Activated naive CD4-positive, alpha-beta T cell treated with anti-CD3 and anti-CD28 coated beads, Interleukin-2, amount 50 U/mL, for 72 hours (primary cell): ENCODE measurements at places on chromosomes 12 and 14.

DNA sequence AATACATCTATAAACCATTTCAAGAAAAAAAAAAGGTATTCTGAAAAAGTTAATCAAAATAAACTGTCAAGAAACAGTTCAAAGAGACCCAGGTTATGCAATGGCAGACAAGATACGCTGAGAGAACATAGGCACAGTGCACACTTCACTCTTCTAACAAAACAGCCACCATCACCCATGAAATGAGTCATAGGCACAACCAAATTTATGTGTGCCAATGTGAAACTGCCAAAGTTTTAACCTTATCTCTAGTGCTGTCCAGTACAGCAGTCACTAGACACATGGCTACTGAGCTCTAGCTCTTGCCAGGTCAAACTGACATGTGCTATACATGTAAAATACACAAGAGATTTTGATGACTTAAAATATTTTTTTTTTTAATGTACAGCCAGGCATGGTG, 1.4 kb downstream of the CEP128 start:
- no peak for DNase-seq

DNA sequence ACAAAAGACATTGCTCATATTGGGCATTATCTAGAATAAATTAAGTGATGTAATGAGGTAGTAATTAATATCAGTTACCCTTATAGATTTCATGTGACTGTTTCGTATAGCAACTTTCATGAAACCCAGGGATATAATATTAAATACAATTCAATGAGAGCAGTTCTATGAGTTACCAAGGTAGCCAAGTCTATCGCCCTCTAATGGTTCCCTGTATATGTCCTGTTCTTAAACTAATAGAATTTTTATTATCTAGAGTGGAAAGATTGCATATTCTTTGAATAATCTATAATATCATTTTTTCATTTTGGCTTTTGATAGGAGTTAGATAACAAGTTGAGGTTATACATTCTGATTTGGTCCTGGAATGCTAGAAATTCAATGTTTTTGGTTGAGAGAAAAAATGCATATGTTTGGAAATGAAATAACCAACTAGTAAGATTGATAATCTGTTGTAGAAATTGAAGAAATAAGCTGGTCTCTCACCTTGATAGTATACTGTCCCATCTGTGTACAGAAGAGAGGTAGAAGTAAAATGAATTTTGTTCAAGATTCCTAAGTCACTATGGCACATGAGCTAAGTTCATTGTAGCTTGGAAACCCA, 59.7 kb downstream of the SCFD1 start:
- no peak for DNase-seq

- DNase-seq, result no peak
Measured at GRCh38 chr12:27549236-27549800, 25.3 kb downstream of the PPFIBP1 start.

DNA sequence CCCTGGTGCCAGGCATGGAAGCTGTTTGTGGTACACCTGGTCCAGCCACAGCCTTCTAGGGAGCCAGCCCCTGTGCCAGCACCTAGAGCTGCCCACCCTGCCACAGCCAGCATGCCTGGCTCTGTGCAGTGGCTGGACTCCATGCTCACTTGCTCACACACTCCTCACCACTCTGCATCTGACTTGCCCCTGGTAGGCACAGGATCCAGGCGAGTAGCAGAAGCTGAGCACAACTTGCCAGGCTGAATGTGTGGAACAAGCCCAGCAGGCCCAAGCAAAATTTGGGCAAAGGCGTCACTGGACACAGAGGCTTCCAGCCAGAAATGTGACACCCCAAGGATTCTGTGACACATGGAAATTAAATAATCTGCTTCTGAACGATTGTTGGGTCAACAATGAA, 106.7 kb downstream of the MYF5 start:
- DNase-seq, result no peak

DNA sequence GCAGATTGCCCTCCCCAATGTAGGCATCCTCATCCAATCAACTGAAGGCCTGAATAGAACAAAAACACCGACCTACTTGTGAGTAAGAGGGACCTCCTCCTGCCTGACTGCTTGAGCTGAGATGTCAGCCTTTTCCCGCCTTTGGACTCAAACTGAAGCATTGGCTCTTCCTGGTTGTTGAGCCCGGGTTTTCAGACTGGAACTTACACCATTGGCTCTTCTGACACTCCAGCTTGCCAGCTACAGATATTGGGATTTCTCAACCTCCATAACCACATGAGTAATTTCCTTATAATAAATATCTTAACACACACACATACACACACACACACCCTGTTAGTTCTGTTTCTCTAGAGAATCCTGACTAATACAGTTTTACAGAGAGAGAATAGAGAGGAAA, 173.4 kb upstream of the NTF3 start:
- DNase-seq, result no peak

GRCh38 chr12:105748806-105749600, 389.8 kb downstream of the NUAK1 start:
- no peak for DNase-seq

DNA sequence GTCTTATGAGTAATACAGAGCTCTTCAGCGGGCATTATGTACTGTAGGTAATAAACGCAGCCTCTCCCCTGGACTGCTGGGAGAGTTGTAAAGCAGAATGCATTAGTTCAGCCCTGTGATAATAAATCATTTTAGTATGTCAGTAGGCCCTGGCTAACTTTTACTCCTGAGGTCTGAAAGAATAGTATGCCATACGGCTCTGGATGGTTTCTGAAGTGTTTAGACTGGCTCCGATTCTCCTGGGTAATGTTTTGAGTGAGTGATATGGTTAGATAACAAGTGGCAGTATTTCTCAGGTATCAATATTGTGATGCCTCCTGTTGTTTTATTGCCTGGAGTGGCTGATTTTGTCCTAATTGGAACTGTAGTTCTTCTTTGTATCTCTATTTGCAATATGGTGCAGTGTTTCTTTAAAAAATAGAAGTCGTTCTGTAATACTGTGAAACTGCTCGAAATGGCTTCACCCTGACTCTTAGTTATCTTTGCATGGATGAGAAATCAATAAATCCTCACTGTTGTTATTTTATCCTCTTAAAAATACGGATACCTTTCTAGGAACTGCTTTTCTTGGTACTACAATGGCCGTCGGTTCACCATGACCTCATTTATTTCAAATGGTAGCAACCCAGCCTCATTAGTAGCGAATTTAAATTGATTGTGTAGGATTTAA, 100.2 kb downstream of the PDZRN4 start:
- no peak for DNase-seq

DNA sequence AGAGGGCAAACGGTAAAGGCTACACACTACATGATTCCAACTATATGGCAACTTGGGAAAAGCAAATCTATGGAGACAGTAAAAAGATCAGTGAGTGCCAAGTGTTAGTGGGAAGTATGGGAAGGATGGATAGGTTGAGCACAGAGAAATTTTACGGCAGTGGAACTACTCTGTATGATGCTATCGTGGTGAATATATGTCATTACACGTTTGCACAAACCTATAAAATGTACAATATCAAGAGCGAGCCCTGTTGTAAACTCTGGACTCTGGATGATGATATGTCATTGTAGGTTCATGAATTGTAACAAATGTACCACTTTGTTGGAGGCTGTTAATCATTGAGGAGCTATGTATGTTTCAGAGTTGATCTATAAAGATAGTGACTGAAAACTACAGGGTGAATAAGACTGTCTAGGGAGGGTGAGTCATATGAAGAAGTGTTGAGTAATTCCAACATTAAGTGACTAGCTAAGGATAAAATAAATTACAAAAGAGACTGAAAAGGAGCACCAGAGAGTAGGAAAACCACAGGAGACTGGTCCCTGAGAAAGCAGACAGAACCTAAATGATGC, 349.2 kb upstream of the LMO3 start:
- DNase-seq, result no peak

GRCh38 chr14:101202627-101203404, 299.3 kb upstream of the RTL1 start:
- DNase-seq, result no peak

DNA sequence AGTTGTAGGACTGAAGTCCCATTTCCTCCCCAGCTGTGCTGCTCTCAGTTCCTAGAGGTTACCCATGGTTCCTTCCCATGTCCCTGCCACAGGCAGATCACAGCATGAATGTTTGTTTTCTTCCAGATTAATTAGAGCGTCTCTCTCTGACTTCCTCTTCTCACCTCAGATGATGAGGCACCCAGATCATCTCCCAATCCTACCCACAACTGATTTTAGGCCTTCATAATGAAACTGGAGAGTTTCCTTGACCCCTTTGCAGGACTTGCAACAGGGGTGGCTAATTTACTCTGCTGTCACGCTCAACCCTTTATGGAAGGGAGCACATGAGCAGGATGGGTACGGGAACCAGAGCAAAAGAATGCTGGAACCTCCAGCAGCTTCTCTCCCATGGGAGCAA, 32.1 kb upstream of the TXNRD1 start:
- DNase-seq, result no peak

GRCh38 chr14:50924236-50924635, 20.0 kb downstream of the PYGL start:
- DNase-seq, result no peak

- no peak for DNase-seq
Measured at GRCh38 chr12:53579545-53579955, 46.6 kb downstream of the ATF7 start.

GRCh38 chr12:131459773-131460365, 251.0 kb upstream of the SFSWAP start:
- no peak for DNase-seq

- no peak for DNase-seq
Measured at GRCh38 chr12:97643924-97644323, 181.3 kb downstream of the RMST start.

GRCh38 chr12:88572781-88573549, 7.3 kb downstream of the KITLG start:
- no peak for DNase-seq

DNA sequence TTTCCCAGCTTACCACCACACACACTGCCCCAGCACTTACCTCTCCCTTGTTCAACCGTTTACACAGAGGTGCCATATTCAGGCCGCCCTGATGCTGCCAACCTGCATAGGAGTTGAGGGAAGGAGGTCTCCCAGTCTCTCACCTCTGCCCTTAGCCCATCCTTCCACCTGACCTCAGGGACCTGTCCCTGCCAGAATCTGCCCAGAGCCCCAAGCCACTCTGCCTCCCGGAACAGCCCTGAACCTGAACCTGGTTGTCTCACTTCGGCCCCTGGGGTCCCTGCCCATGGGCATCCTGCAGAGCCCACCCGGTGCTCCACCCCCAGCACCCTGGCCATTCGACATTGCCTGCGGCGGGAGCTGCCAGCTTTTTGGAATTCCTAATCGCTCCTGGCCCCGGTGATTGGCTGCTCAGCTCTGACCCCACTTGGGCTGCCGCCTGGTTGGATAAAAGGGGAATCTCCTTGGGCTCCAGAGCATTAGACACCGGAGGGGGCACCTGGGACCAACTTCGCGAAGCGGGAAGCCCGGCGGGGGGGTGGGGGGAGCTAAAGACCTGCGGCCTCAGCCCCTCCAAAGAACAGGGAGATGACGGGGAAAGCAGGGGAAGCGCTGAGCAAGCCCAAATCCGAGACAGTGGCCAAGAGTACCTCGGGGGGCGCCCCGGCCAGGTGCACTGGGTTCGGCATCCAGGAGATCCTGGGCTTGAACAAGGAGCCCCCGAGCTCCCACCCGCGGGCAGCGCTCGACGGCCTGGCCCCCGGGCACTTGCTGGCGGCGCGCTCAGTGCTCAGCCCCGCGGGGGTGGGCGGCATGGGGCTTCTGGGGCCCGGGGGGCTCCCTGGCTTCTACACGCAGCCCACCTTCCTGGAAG, at the start of gene VSX2:
TSS of gene VSX2 (plus strand) at position 476 of the 874 bp plus-strand sequence. CDS start at position 589, 113 bp downstream.
- no peak for DNase-seq

DNA sequence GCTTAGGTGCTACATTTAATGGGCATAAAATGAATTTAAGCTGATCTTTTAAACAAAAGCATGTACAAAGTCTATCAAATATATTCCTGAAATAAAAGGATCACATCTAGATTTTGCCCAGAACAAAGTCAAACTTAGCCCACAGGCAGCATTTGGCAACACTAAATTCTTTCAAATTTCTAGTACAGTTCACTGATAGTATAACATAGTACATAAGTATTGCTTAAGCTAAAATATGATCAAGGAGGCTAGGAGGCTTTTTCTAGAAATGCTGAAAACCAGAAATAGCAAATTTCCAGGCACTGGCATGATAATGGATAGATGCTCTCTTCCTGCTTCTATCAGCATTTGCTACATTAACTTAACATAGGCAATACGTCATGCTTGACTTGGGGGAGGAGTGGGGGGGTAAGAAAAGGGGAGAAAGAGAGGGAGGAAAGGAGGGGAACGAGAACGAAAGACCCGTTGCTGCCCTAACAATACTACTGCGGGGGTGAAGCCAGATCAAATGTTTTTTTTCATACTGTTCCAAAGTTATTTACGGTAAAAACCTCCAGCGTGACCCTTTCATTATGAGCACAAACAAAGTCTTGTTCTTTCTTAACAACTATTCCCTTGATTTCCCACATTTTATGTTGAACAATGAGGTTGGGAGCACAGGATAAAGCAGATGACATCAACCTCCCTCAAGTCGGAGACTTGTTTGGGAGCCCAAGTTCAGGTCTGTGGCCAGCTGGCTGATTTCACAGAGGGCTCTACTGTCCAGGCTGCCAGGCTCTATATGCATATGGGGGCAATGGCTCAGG, 10.6 kb downstream of the TMED10 start:
- no peak for DNase-seq

DNA sequence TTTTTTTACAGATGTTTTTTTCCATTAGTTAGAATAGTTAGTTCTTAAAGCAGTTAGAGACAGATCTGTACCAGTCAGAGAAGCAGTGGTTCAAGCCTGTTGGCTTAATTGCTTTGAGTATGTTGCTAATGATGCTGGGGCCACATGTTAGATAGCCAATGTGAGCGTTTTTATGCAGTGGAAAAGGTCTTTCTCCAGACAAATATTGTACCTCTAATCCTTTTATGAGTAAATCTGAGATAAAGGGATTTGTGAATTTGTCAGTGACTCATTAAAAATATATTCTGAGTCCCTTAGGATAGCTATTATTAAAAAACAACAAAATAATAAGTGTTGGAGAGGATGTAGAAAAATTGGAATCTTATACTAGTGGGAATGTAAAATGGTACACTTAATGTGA, 154.2 kb downstream of the MSRB3 start:
- DNase-seq, result no peak

DNA sequence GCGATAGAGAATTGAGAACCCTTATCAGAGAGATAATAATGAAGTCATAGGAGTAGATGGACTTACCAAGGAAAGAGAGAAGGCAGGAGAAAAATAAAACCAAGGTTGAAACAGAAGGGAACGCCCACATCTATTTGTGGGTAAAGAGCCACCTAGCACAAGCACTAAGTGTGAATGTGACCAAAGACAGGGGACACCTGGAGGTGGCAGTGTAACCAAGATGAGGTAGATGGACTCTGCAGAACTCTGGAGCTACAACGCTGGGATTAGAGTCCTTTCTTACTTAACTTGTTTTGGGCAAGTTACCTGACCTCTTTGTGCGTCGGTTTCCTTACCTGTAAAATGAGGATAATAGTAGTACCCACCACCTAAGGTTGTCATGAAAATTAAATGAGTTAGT, 101.9 kb downstream of the SLC5A8 start:
- DNase-seq, result no peak

- no peak for DNase-seq
Measured at GRCh38 chr14:25518364-25518763, 468.4 kb upstream of the STXBP6 start.
